ENCODE measurements at places on chromosomes 11 and 22.

- no peak for DNase-seq
These were observed 3.7 kb downstream of the SSTR3 start for GRCh38 chr22:37208401-37209139.

DNA sequence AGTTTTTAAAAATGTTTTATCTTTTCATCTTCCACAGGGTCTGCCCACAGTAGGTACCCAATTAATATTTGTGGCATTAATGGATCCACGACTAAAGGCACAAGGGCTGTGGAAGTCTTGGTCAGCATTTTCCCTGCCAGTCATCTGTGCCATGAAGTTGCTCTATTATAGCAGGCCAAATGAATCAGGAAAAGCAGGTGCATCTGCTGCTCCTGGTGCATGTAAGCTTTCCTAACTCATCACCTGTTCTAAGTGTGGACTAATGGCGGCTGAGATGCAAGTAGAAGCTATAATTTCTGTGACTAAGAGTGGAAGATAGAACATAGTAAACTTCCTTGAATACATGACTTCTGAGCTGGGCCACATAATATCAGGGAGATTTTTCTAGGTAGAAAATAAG is 182.5 kb upstream of the TENM4 start:
- DNase-seq = no peak

- DNase-seq = no peak
These were observed 729 bp downstream of the IL17RA start for GRCh38 chr22:17085277-17086181.

DNA sequence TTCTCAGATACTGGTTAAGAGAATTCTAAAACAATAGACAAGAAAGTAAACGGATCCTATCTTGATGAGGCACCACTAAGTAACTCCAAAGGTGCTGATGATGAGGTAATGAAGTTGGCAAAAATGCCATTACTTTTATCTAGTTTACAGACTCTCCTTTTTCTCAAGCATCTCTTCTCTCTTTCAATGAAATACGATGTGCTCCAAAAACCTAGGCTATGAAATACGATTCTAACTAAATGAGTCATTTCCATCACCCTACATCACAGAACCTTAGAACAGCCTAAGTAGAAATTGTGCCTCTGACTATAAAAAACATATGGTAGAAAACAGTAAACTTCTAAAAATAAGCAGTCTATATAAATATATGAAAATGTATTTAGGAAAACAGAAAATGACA is 58.9 kb upstream of the ARHGAP32 start:
- peak; percentile 64 for DNase-seq

All from astrocyte of the spinal cord (primary cell).